OCI-LY7 (cell line): ENCODE measurements at places on chromosomes 1 and 21.

DNA sequence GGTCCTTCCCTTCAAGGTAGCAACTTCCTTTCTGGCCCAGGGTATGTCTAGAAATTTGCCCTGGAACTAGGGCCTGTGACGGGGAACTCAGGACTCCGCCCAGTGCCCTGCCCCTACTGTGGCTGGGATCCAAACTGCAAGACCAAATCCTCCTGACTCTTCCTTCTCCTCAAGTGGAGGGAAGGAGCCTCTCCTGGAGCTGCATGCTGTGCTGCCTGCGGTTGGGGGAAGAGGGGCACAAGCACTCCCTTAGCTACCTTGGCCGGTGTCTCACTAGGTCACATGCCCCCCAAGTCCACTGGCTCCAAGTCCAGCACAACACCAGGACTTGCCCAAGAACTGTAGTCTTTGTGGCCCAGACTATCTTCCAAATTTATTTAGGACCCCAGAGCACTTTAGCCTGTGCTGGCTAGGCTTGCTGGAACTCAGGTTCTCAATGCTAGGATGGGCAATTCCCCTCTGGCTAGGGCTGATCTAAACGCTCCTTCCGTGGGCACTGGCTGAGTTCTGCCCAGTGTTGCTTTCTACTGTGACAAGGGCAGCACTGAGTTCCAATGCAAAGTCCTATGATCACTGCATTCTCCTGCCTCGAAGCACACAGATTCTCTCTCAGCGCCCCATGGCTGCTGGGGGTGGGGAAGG is 12.2 kb downstream of the ADSS2 start:
- DNase-seq: no peak

DNA sequence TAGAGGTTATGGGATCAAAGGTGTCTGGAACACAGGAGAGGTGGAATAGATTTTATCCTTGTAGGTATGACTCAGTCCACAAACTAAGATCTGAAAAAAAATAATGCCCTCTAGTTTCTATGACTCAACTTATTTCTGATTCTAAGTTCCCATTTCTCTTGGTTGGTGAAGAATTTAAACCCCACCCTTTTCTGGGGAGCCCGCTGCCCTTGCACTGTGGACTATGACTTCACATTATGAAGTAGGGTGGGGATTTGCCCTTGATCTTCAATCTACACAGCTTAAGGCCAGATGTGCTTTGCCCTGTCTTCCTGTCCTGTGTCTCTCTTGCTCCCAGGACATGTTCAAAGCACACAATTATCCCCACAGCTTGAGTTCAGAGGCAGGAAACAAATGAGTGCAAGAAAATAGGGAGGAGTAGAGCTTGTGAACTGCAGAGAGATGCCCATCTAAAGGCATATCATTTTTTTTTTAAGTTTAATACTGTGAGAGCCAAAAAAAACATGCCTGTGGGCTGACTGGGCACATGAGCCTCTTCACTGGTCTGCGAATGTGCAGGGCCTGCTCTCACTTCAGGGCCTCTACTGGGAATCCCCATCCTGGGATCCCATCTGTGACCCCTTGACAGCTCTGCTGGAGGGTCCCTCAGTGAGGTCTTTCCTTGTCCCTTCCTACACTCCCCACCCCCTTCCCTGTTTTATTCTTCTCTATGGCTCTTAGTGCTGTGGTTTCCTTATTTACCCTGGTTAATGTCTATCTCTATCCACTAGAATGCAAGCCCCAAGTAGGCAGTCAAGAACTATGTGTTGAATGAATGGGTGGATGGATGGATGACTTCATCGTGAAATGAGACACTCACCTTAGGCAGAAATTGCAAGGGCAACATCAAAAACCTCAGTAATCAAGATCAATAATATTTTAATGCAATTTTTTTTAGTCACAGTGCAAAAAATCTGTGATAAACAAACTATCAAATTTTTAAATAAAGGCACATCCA is 61.5 kb downstream of the CD58 start:
- DNase-seq: no peak

DNA sequence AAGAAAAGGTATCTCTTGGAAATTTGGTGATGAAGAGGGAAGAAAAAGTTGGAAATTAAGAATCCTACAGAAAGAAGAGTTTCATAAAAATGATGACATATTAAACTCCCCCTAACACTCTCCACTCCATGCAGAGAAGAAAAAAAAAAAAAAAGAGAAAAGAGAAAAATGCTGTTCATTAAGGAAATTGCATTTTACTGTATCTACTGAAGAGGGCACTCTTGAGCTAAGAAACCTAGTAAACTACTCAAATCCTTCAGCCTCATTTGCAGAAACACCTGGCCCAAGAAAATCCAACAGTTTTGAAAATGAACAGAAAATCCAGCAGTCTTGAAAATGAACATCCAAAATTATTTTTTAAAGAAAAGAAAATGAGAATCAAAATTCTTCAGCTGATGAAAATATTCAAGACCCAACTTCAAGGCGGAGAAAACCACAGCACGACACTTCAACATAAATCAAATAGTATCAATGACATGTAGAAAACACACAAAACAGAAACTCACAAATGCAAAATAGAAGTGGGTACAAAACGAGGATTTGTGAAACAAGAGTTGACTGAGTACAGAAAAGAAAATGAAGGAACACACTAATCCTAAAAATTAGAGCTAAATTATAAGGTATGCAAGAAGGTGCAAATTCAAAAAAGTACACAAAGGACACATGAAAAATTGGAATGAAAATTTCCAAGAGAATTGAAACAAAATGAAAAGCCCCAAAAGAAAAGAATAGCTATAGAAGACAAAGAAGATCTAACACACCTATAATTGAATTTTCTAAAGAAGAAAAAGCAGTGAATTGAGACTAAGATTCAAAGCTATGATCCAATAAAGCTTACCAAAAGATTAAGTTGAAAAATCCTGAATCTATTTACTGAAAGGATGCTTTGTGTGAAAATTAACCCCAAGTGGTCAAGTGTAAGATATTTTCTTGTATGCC is 73.2 kb upstream of the DNAJC6 start:
- peak; percentile 73 for DNase-seq

DNA sequence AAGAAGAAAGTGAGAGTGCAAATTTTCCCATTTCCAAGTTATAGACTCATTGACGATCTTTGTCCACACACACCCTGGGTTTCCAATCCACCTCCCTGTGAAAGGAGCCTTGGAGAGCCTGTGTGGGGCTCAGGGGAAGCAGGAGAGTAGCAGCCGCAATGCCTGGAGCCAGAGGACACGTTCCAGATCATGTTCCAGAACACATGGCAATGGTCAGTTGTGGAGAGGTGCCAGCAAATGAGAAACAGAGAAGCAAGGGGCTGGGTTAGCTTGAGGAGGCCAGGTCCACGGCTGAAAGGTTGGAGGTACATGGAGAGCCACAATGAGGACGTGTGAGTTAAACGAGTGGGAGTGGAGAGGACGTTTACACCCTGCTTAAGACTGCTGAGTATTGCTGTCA is 33.0 kb upstream of the SIPA1L2 start:
- DNase-seq: no peak

DNA sequence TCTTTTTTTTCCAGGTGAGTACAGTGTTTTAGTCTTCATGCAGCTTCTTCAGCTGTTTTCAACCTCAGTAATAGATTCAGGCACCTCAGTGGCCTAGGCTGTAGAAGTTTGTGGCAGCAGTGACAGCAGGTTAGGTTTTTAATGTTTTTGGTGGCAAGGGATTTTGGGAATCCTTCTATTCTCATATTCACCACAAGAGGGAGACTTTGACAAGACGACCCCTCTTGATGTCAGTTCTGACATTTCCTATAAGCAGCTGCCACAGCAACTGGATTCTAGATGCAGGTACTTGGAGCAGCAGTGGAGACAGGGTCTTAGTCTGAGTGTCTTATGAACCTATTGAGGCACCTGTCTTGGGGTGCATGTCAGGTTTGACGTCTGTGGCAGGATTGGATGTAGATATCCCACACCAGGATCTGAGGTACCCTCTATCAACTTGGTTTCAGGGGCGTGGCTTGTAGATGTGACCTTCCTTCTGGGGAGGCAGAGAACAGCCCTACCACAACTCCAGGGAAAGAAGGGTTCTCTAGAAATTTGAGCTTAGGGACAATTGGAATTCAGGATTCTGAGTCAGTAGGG is 1104.2 kb upstream of the TMPRSS15 start:
- DNase-seq: peak; percentile 3

- no peak for DNase-seq
Observed at GRCh38 chr1:93993731-93994130, 84.5 kb upstream of the GCLM start.

DNA sequence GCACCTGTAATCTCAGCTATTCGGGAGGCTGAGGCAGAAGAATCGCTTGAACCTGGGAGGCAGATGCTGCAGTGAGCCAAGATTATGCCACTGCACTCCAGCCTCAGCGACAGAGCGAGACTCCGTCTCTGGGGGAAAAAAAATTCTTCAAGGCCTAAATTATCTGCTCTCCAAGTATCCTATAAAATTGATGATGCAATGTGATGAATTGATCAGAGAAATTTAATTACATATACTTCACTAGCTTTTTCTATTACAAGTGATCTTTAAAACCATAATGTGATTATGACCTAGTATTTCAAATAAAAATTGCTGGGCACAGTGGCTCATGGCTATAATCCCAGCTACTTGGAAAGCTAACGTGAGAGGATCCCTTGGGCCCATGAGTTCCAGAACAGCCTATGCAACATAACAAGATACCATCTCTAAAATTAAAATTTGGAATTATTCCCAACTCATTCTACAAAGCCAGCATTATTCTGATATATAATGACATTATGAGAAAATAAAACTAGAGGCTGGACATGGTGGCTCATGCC is 43.7 kb downstream of the ARID4B start:
- DNase-seq: no peak

DNA sequence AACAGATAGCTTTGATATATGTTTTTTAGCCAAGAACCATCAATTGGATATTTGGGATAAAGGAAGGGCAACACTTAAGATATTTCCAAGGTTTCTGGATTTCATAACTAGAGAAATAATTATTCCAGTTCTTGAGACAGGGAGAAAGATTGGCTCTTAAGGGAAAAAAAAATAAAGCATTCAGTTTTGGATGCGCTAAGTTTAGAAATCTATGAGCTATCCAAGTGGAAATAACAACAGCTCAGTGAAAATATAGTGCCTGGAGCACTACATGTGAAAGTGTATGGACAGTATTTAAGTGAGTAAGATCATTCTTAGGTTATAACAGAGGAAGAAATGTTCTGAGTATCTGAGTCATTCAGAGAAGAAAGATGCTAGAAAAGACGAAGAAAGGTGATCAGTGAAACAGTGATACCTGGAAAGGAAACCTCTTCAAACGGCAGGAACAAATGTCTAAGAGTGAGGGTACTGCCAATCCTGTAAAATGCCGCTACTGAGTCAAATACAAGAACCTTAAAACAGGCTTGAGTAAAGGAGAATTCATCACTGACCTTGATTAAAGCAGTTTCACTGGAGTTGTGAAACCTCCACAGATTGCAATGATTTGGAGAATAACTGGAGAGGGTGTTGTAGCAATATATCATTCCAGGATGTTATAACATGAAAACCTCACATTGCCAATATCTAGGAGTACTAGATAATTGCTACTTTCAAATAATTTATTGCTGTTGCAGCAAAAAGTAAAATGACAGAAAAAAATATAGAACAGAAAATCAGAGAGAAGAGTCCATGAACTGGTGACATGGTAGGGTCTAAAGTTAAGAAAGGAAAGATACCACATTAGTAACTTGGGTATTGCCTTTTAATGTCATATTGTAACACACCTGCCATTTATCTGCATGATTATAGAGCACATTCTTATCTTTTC is 482.1 kb upstream of the RGS18 start:
- DNase-seq: no peak

GRCh38 chr1:149848340-149849110 is 50.8 kb upstream of the BOLA1 start:
- DNase-seq: peak; percentile 55

DNA sequence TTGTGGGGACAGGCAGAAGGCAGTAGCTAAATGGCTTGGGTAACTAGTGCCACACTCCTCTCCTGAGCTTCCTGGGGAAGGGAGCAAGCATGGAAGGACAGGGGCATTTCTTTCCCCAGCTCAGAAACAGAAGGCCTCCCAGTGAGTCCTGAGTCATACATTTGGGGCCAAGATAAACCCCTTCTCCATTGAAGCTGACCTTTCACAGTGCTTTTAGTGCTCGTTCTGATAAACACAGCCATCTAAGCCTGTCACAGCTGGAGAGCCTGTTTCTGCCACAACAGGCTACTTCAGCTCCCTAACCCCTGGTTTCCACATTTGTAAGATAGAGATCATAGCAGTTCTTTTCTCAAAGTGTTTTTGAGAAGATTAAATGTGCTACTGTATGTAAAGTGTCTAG is 374.0 kb downstream of the LMX1A start:
- no peak for DNase-seq

DNA sequence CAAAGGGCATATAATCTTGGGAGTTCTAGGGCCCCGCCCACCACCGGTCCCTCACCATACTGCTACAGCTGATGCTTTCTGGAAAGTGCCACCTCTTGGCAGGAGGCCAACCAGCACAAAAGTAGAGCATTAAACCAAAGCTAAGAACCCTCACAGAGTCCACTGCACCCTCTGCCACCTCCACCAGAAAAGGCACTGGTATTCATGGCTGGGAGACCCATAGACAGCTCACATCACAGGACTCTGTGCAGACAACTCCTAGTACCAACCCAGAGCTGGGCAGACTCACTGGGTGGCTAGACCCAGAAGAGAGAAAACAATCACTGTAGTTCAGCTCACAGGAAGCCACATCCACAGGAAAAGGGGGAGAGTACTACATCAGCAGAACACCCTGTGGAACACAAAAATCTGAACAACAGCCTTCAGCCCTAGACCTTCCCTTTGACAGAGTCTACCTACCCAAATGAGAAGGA is 10.8 kb downstream of the THEM4 start:
- DNase-seq: no peak

DNA sequence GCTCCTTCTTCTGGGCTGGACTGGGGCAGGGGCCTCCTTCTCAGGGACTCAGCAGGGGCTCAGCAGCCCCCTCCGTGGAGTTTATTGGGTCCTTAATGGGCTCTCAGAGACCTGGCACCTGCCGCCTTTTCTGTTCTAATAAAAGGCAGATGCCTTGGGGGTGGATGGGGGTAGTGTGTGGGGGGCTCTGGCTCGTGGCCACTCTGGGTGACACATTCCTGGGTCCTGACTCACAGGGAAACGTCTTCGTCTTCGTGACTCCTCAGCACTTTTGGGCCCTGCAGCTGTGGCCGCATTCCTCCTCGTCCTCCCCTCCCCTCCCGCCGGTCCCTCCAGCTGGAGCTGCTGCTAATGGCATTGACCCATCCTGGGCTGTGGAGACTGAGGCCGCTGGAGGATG is 107.8 kb upstream of the WNT4 start:
- no peak for DNase-seq

DNA sequence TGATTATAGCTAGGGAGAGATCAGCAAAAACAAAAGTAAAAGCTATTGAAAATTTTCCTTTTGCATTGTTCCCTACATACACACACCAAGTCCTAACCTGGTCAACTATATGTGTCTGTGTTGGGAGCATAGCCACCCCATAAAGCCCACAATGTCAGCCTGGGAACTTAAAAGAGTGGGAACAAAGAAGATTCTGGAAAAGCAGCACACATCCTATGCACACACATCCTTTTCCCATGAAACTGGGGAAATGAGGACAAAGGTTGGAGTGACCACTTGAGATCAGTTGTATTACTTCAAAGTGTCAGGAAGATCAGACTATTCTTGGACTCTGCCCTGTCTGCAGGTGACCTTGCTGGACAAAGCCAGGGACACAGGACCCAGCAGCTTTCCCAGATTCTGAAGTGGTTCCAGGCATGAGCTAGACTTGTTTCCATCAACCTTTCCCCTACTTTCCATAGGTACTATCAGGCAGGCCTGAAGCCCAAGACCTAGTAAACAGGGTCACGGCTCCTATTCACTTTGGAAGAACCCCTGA is 15.9 kb downstream of the TXNIP start:
- no peak for DNase-seq

- no peak for DNase-seq
Observed at GRCh38 chr1:195113471-195113870, 1494.8 kb downstream of the KCNT2 start.

GRCh38 chr1:97144527-97144926 is 422.9 kb downstream of the PTBP2 start:
- no peak for DNase-seq
